ENCODE measurements at places on chromosomes 5 and 9. TPM values are rescaled to one million over a fixed set of nuclear protein-coding genes. Genes with fewer than 3 reads are reported as not detected.

- no peaks in the 10 kb centered on the region for H3K4me1 ChIP-seq
- H3K27me3 ChIP-seq: no peaks in the 10 kb centered on the region
- no peak for DNase-seq
- H3K4me3 ChIP-seq: no peak overlapping the region
- H3K36me3 ChIP-seq: no peaks in the 10 kb centered on the region
These were observed 280.8 kb downstream of the CDH10 start for GRCh38 chr5:24363789-24364481.

The GPR150 gene
- total RNA-seq: not detected

The COL5A1 gene
- total RNA-seq: 604 TPM

DNA sequence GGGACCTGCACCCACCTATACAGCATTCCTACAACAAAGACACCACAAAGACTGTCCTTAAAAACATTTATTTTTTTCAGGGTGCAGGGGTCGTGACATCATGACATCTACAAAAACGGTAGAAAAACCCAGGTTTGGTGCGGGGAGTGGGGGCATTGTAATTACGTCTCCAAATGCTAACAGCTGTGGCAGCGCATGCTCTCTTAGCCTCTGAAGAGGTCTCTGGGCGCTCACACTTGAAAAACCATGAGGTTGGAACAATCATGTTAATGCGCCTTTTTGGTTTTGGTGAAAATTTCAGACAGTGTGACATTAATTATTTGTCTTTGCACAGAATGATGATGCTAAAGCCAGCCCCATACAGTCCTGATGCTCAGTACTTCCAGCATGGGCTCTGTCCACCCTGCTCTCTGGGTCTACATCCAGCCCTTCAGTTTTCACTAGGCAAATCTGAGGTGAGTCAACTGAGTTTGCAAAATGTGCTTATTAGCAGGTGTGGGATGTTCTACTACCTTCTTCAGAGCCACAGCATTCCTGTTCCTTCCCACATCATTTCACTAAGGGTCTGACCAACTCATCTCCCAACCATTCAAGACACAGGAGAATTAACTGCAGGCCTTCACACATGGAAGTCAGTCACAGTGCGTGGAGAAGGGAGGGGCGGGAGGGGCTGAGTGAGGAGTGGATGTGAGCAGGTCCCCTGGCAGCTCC is 14.1 kb downstream of the ALDH1B1 start:
- no peaks in the 10 kb centered on the region for H3K36me3 ChIP-seq
- no peaks in the 10 kb centered on the region for H3K4me1 ChIP-seq
- no peak overlapping the region for H3K27ac ChIP-seq
- H3K4me3 ChIP-seq: no peak overlapping the region

- no peaks in the 10 kb centered on the region for H3K27me3 ChIP-seq
- H3K4me3 ChIP-seq: no peak overlapping the region
- H3K4me1 ChIP-seq: no peaks in the 10 kb centered on the region
- DNase-seq: no peak
- H3K36me3 ChIP-seq: no peaks in the 10 kb centered on the region
These were observed 22.1 kb upstream of the GRPEL2 start for GRCh38 chr5:149323210-149323609.

DNA sequence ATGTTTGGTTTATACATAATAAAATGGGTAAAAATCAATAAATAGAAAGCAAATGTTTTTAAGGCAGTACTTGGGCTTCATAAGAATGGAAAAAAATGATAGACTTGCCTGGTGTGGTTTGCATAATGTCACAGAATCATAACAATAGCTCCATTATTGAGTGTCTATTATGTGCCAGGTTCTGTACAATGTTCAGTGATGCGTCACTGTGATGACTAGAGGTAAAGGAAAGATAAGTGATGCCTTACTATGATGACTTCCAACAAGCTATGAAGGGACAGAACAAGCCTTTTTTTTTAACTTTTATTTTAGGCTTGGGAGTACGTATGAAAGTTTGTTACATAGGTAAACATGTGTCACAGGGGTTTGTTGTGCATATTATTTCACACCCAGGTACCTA is 128.8 kb downstream of the TMC1 start:
- H3K27me3 ChIP-seq: no peaks in the 10 kb centered on the region
- no peaks in the 10 kb centered on the region for H3K4me1 ChIP-seq
- no peaks in the 10 kb centered on the region for H3K36me3 ChIP-seq
- no peak for DNase-seq
- H3K27ac ChIP-seq: no peak overlapping the region

The CORO2A gene
- total RNA-seq: 2.8 TPM

The OR1L6 gene
- not detected for total RNA-seq

GRCh38 chr5:169305366-169305765 is 4.4 kb upstream of the SLIT3 start:
- H3K36me3 ChIP-seq: no peaks in the 10 kb centered on the region
- no peak overlapping the region for H3K4me3 ChIP-seq
- H3K27ac ChIP-seq: no peak overlapping the region
- H3K27me3 ChIP-seq: no peaks in the 10 kb centered on the region

GRCh38 chr5:77798456-77798855 is 22.3 kb upstream of the TBCA start:
- H3K27me3 ChIP-seq: no peaks in the 10 kb centered on the region
- H3K27ac ChIP-seq: no peak overlapping the region
- H3K36me3 ChIP-seq: no peaks in the 10 kb centered on the region
- no peak for DNase-seq

DNA sequence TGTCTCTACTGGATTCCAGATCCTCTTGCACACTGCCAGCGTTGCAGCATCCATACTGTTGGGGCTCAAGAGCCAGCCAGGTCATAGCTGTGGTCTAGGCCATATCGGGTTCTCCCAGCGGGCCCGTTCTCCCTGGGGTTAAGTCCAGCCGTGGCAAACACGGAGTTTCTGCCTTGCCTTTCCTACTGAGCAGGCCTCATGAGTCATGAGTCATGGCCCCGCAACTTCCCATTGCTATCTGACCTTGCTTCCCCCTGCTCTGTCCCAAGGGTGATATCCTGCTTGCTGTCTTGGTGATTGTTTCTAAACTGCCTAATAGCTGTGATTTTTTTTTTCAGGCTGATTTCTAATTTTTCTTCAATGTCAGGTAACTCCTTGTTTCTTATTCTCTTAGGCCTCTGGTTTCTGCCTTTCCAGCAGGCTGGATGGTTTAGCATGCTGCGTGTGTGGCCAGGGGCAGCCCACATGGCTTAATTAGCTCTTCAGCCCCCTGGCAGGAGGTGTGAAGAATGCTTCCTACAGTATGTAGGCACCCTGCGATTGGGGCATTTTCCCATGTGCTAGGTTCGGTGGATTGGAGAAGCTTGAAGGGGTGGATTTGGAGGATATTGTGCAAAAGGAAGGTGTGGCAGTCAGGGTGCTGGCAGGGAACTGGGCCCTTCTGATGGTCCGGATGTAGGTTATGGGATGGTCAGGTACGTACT is 18.7 kb downstream of the DAPK1 start:
- no peaks in the 10 kb centered on the region for H3K36me3 ChIP-seq
- no peaks in the 10 kb centered on the region for H3K27me3 ChIP-seq
- peak; percentile 28 for DNase-seq
- H3K4me1 ChIP-seq: peaks cover 6% of the 10 kb centered on the region
- no peak overlapping the region for H3K4me3 ChIP-seq
- no peak overlapping the region for H3K27ac ChIP-seq

DNA sequence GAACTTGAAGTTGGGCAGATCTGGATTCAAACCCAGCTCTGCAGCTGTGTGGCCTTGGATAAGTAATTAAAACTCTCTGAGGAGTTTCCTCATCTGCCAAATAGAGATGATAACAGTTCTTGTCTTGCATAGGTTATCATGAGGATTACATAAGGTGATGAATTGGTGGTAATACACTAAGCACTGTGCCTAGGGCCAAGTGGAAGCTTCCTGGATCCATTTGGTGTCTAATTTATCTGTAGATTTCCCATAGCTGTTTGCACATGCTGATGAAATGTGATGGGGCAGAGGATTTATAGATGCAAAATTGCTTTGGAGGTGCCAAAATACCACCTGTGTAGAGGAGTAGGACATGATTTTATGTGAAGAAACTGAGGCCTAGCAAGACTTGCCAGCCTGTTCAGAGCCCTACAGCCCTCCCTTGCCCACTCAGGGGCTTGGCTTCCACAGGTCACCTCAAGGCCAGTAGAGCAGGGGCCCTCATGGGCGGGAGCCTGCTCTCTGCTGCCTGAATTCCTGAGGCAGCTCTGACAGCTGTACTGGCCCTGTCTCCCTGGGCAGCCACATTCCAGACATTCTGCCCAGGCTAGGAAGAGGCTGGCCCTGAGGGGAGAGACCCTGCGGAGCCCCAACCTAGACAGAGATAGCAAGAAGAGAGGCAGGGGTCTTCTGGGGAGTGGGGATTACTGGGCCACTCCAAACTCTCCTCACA is 5.9 kb upstream of the FAT2 start:
- no peaks in the 10 kb centered on the region for H3K4me1 ChIP-seq
- H3K27me3 ChIP-seq: no peaks in the 10 kb centered on the region
- H3K4me3 ChIP-seq: no peak overlapping the region

The KCNIP1 gene
- total RNA-seq: 1.3 TPM

- DNase-seq: no peak
- H3K27me3 ChIP-seq: no peaks in the 10 kb centered on the region
- no peak overlapping the region for H3K4me3 ChIP-seq
- no peaks in the 10 kb centered on the region for H3K36me3 ChIP-seq
- no peak overlapping the region for H3K27ac ChIP-seq
These were observed 120.6 kb upstream of the RAPGEF1 start for GRCh38 chr9:131860430-131860829.

- H3K36me3 ChIP-seq: no peaks in the 10 kb centered on the region
- DNase-seq: no peak
- H3K27ac ChIP-seq: no peak overlapping the region
- no peak overlapping the region for H3K4me3 ChIP-seq
- peaks cover 10% of the 10 kb centered on the region for H3K27me3 ChIP-seq
These were observed 20.4 kb downstream of the IL12B start for GRCh38 chr5:159309689-159310433.

GRCh38 chr5:171093598-171093997 is 215.4 kb upstream of the TLX3 start:
- no peak overlapping the region for H3K27ac ChIP-seq
- no peaks in the 10 kb centered on the region for H3K4me1 ChIP-seq
- no peak for DNase-seq
- H3K27me3 ChIP-seq: no peaks in the 10 kb centered on the region
- H3K4me3 ChIP-seq: no peak overlapping the region

GRCh38 chr5:67407979-67408378 is 211.4 kb upstream of the CD180 start:
- no peak overlapping the region for H3K27ac ChIP-seq
- no peak overlapping the region for H3K4me3 ChIP-seq
- DNase-seq: no peak
- no peaks in the 10 kb centered on the region for H3K4me1 ChIP-seq
- H3K36me3 ChIP-seq: no peaks in the 10 kb centered on the region

- no peak overlapping the region for H3K4me3 ChIP-seq
- H3K4me1 ChIP-seq: no peaks in the 10 kb centered on the region
- no peaks in the 10 kb centered on the region for H3K27me3 ChIP-seq
- no peak overlapping the region for H3K27ac ChIP-seq
These were observed 17.9 kb downstream of the OR13J1 start for GRCh38 chr9:35852267-35852815.

The PCDHGA2 gene
- total RNA-seq: 3.2 TPM

DNA sequence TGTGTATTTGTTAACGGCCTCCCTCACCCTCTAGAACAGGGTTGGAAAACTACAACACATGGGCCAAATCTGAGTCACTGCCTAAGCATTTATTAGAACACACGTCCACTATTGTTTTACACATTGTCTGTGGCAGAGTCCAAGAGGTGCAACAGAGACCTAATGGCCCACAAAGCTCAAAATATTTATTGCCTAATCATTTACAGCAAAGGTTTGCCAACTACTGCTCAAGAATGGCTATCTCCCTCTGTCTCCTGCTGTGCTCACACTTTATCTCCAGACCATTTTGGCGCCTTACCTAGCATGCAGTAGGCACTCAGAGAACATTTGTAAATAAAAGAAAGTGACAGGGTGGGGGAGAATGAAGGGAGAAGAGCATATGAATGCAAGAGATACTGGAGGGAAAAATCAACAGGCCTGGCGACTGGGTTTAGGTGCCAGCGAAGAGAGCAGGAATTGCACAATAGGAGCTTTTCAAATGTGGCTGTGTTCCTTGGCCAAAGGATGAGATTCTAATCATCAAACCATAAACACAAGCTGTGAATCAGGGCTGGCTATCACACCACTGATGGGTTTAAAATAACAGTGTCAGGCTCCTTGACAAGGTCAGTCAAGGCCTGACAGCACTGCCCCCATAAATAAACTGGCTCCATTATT is 80.3 kb downstream of the EPB41L4A start:
- no peak overlapping the region for H3K27ac ChIP-seq
- no peaks in the 10 kb centered on the region for H3K27me3 ChIP-seq
- H3K4me3 ChIP-seq: no peak overlapping the region
- H3K36me3 ChIP-seq: no peaks in the 10 kb centered on the region
- DNase-seq: no peak

DNA sequence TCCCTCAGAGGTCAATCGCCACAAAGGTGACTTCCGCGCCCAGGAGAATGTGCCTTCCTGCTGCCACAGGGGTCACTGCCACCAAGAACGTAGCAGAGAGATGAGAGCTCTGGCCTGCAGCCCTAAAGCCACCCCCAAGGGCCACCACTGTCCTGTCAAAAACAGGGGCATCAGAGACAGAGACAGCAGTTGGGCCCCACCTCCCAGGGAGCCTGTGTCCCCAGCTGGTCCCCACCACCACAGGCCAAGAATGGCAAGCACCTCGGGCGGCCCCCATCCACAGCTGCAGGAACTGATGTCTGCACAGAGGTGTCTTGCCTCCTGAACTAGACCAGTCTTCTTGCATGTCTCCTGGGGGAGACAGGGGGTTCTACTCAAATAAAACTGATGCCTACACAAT is 5.8 kb downstream of the SPATA31E1 start:
- H3K36me3 ChIP-seq: no peaks in the 10 kb centered on the region
- H3K27ac ChIP-seq: no peak overlapping the region
- no peak for DNase-seq

GRCh38 chr9:110887276-110887675 is 151.0 kb downstream of the LPAR1 start:
- DNase-seq: no peak
- no peaks in the 10 kb centered on the region for H3K36me3 ChIP-seq
- no peak overlapping the region for H3K4me3 ChIP-seq
- H3K4me1 ChIP-seq: no peaks in the 10 kb centered on the region

GRCh38 chr9:132412089-132412488 is 2.1 kb downstream of the CFAP77 start:
- H3K36me3 ChIP-seq: no peaks in the 10 kb centered on the region
- DNase-seq: no peak
- peaks cover 7% of the 10 kb centered on the region for H3K4me1 ChIP-seq
- H3K27ac ChIP-seq: no peak overlapping the region
- no peak overlapping the region for H3K4me3 ChIP-seq

All from uterus (tissue), 4 donors.